ENCODE measurements at places on chromosomes 7 and 10.

DNA sequence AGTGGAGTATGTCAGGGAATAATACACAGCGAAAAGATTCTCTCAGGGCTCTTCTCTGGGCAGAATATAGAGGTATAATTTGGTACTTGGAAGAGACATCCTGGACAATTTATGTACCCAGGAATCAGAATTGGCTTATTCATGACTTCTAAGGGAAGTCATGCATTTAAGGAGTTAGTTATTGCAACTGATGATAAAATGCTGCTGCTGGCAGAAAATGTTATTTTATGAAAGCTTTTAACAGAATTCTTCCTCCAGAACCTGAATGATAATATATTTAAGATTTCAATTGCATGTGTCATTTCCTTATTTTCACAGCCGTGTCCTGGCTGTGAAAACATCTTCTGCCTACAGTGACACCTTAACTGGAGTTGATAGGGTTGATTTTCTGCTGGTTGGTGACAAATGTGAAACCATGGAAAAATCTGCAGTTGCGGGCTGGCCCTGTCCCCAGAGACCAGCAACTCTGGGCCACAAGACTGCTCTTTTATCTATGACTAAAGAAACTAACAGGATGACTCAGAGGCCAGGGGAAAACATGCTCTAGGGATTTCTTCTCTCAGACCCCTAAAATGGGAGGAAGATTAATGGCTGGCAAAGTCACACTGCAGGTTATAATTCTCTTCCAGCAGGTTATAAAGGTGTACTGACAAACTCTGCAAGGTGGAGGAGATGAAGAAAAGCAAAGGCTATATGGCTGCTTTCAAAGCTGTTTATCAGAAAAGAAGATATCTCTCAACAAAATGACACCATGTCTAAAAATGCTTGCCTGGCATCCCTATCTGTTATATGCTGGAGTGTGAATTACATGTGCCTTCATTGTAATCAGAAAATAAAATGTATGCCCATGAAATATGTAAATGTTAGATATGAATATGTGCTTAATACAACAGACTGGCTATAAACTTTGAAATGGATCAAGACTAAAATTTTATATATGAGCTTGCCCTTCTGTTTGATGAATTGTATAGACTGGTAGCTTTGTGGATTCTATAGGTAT, 12.1 kb upstream of the TRUB1 start:
- no peak for DNase-seq

DNA sequence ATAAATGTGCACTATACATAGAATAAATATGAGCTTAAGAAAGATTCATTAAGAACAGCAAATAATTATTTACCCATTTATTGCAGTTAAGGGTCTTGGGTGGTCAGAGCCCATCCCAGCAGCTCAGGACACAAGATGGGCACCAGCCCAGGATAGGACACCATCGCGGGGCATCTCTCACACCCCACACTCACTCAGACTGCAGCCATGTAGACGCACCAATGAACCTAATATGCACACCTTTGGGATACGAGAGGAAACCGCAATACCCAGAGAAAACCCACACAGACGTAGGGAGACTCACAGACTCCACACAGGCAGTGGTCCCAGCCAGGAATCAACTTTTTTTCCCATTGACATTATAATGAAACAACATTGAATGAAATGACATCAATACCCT, 36.0 kb downstream of the CARD11 start:
- DNase-seq = no peak

DNA sequence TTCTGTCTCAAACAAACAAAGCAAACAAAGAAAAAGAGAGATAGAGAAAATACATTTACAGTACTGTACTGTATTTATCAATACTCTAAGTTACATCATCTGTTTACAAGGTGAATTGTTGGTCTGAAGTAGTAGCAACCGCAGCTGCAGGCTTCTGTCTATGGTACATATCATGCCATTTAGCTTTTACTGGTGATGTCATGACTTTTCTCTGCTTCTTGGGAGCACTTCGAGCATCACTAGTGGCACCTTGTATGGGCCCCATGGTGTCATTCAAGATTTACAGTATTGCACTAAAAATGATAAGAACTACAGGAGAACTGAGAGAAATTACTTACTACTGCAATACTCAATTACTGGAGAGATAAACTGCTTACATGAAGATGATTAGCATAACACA, 826.9 kb downstream of the CNTNAP2 start:
- no peak for DNase-seq

- DNase-seq = no peak
Observed at GRCh38 chr10:47414227-47414592, 30.1 kb upstream of the ZNF488 start.

DNA sequence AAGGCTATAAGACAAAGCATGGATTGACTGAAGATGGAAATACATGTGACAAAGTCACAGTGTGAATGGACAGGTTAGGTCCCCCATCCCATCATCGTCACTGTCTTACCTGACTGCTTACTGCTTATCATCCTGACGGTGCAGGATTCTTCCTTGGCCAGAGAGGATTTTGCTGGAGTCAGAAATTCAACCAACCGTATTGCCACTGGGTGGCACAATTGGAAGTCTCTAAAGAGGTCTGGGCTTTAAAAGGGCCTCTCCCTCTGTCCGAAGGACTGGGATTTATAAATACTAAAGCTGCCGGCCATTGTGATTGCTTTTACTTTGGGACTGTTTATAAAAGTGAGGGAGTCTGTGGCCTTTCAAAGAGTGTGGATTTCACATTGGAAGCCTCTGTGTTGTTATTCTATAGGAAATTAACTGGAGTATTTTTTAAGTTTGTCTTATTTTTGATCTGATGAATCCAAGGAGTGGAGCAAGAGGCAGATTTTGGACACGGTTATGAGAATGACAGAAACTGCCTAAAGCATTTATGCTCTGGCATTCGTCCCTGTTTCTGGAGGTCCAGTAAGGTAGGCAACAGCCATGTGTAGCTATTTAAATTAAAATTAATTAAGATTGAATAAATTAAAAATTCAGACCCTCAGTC, 113.3 kb upstream of the CREB5 start:
- peak; percentile 52 for DNase-seq
